ENCODE measurements at places on chromosomes 16 and 17.

DNA sequence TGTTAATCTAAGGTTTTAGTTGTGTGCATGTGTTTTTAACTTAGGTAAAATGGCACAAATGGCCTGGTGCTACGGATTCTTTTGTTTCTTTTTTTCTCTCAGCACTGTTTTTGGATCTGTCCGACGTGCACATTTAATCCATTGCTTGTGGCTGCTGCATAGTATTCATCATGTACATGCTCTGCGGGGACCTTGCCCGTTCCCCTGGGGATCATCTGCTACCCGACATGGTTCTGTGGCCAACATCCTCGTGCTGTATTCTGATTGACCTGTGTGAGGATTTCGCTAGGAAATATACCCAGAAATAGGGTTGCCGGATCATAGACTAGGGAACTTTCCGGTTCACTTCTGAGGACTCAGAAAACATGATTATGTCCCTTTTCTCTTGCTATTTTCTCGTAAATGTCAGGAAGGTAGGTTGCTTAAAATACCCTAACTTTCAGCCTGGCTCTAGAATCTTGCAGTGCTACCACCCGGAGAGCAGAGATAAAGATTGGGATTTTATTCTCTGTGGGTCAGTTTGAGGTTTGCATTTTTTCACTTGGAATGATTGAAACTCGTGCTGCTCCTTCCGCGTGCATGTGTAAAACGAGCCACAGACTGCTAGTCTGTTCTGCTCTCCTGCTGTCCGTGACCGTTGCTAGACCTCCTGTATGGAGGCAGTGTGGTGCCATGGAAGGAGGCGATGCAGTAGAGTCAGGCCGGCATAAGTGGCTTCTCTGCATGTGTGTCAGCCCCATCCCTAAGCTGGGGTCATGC, 42.9 kb downstream of the LDHD start:
- no peak for DNase-seq

- DNase-seq: peak; percentile 44
Measured at GRCh38 chr16:57191056-57191571, 5.0 kb downstream of the RSPRY1 start.

GRCh38 chr16:27974896-27975540, 88.5 kb downstream of the GSG1L start:
- DNase-seq: no peak

DNA sequence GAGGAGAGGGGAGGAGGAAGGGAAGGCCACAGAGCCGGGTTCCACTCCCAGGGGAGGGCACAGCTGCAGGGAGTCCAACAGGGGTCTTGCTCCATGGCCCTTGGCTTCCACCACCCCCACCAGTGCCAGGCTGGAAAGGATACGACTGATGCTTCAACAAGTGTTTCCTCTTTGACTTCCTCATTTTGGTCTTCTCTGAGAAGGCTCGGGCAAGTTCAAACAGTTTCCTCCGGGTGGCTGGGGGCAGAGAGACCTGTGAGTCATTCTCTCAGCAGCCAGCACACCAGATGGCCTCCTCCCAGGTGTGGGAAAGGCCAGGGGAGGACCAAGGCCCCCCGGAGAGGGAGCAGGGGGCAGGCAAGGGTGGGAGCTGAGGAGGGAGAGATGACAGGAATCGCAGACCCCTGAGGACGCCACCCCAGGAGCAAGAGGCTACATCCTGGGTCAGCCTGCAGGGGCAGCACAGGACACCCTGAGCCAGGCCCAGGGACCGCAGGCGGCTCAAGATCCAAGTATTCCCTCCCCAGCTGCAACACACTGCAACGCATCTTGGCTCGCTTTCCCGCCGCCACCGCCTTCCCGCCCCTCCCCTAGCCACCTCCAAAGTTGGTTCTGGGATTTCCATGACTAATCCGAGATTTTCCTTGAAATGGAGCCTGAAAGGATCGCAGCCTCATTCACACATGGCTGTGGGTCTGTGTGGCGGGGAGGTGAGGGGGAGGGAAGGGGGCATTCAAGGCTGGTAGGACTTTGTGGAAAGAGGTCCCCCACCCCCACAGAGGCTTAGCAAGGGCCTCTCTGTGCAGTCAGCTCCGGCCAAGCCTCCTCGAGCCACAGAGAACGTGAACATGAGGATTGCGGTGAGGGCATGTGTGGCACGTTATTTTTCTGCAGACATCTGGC, 18.4 kb upstream of the MRPS23 start:
- peak; percentile 73 for DNase-seq

GRCh38 chr17:7843257-7843535, 9.2 kb downstream of the KDM6B start:
- no peak for DNase-seq

DNA sequence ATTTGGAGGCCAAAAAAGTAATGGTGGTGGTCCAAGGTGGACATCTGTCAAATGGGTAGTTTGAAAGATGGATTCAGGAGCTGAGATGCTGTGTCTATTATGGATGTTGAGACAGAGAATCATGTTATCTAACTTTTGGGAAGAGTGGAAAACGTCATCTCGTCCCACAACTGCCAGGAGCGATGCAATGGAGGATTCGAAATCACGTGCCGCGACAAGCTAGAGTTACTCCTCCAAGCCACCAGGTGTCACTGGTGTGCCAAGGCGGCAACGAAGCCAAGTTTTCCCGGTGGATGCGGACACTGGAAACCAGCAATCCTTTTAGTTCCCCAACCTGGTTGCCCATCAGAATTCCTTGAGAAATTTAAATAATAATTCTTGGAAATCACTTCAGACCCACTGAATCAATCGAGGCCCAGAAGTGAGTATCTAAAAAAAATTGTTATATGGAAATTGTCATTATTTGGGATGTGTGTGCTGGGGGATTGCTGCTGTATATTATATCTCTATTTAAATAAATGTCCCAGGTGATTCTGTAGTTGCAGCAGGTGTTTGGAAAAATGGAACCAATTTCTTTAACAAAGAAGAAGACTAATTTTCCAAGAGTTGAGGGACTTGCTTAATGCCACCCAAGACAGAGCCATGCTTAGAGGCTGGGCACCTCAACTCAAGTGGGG, 206.1 kb downstream of the HAPSTR1 start:
- DNase-seq: no peak

- no peak for DNase-seq
Measured at GRCh38 chr17:74968361-74968780, 4.2 kb downstream of the HID1 start.

GRCh38 chr17:82836823-82837357, 2.9 kb downstream of the ZNF750 start:
- DNase-seq: no peak

- DNase-seq: no peak
Measured at GRCh38 chr16:456891-457483, 31.5 kb downstream of the RAB11FIP3 start.

DNA sequence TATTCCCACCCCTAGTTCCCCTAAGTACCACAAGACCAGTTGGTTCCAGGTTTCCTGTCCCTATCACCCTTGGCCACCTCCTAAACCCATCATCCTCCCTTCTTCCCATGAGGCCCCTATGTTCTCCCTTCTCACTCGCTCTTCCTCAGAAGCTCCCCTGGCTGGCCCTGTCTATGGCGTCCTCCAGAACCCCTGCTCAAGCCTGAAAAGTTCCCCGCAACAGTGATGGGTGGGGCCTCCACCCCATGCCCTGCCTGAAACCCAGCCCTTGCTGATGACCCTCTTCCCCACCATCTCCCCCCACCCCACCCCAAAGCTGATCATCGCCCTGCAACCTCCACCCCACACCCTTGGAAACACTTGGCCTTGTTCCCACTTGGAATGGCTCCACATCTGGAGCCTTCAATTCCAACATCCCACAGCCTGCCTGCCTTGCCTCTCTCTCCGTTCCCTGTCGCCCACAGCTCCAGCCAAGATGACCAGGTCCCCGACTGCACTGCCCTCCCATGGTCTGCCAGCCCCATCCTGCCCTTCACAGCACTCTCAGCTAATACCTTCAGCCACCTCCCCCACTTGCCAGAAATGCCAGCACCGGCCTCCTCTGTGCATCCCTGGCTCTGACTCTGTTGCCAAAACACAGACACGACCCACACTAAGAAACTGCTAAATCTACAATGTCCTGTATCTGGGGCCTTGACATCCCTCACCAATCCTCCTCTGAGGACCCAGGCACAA, 10.5 kb downstream of the OSBPL7 start:
- DNase-seq: no peak

GRCh38 chr17:43591001-43591400, 44.9 kb upstream of the ETV4 start:
- no peak for DNase-seq

GRCh38 chr17:37400505-37400904, 6.1 kb downstream of the ACACA start:
- no peak for DNase-seq

DNA sequence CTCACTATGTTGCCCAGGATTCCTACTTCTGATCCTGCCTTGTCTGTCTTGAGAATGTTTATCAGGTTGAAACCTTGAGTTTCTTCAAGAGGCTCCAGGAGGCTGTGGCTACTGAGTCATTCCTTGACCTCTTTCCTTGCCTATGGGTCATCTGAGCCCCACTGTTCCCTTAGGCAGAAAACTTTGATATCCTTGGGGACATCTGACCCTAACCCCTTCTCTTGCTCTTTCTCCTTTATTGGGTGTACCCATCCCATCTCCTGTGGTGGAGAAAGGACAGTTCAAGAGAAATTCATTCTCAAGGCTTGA, 12.5 kb downstream of the ARL4D start:
- no peak for DNase-seq

DNA sequence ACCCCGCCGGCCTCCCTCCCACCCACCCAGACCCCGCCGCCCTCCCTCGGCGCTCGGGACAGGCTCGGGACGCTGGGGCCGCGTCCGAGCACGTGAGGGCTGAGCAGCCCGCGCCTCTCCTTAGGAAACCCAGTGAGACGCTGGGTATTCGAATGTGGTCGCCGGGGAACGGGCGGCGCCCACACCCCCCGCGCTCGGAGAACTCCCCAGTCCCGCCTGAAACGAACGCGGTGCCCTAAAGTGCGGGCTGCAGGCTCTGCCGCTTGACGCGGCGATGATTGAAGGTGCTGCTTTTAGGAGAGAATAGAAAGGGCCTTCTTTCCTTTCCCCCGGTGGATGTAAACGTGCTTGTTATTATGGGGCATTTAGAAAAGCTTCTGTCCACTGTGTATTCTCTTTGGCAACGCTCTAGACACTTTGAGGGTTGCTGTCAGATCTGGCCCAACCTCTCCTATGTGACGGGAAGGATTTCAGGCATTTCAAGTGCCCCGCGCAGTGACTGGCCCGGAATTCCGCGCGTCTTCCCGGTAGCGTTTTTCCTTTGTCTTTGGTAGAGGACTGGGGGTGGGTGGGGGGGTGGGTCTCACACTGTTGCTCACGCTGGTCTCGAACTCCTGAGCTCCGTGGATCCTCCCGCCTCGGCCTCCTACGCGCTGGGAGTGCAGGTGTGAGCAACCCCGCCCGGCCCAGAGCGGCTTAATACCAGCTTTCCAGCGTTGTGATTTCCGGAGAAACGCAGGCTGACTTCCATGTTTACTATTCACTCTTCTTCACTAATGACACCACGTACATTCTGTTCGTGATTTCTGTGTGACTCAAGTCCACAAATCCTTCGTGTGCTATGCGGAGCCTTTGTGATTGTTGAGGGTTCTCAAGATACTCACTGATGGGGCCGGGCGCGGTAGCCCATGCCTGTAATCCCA, 21.8 kb upstream of the FOXK2 start:
- no peak for DNase-seq

DNA sequence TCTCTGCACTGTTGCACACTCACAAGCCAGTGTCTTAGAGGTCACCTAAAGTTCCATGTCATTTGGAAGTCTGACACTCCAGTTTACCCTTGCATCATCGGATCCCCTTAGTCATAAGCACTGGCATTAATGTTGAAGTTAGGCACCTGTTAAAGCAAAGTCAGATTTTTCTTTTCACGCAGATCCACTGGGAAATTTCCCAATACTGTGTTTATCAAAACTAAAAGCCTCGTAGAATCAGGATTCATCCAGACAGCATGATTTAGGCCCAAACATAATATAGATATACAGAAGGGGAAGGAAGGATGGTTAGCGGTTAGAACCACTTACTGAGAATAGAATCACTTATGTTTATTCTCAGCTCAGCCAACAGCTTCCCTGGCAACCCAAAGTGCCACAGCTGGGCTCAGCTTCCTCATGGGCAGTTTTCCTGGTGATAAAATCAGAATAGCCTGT, 30.1 kb upstream of the HAPSTR1 start:
- DNase-seq: no peak

GRCh38 chr17:63838631-63839171, 3.8 kb downstream of the SMARCD2 start:
- peak; percentile 34 for DNase-seq

GRCh38 chr17:46896991-46897390, 26.0 kb upstream of the GOSR2 start:
- no peak for DNase-seq

GRCh38 chr17:74541176-74542111, 4.5 kb downstream of the CD300C start:
- no peak for DNase-seq

GRCh38 chr16:66706506-66706880, 9.9 kb upstream of the CMTM4 start:
- DNase-seq: no peak

DNA sequence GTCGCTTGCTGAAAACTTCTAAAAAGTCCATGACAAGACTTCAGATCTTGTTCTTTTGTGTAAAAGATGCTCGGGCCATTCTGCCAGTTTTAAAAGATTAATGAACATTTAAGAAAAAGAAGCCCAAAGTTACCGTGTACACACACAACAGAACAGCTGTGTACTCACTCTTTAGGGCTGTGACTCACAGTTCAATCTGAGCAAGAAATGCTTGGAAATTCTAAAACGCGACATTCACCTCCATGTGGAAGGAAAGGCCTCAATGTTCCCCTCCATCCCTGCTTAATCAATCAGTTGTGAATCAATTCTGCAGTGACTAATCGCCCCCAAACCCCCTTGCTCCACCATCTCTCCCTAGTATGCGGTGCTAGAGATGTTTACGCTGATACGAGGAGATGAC, 609.9 kb upstream of the SALL1 start:
- no peak for DNase-seq

DNA sequence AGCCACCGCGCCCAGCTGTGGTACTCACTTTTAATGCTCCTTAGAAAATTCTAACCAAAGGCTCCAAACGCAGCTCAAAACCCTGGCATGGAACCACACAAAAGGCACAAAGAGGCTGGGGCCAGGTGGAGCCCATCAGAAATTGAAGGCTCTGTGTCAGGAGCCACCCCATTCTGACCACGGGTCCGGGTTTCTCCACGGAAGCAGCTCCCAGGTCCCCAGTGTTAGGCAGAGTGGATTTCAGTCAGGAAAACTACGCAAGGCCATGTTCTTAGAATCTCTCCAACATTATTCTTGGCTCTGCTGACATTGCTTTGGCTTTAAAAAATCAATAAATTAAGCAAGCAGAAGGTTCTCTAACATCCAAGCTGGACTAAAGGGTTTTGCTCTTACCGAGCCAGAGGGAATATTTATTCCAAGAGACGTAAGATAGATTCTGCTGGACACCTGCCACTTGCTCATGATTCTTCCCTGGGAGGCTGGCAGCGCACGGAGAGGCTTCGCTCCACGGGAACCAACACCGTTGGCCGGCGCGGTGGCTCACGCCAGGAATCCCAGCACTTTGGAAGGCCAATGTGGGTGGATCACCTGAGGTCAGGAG, 93.5 kb downstream of the NXN start:
- no peak for DNase-seq
